A673 (cell line): ENCODE measurements at places on chromosomes 2 and 18.

GRCh38 chr18:56984731-56985130, 162.2 kb upstream of the BOD1L2 start:
- no peak for DNase-seq
- H3K36me3 ChIP-seq = no peaks in the 10 kb centered on the region
- no peaks in the 10 kb centered on the region for H3K27me3 ChIP-seq

DNA sequence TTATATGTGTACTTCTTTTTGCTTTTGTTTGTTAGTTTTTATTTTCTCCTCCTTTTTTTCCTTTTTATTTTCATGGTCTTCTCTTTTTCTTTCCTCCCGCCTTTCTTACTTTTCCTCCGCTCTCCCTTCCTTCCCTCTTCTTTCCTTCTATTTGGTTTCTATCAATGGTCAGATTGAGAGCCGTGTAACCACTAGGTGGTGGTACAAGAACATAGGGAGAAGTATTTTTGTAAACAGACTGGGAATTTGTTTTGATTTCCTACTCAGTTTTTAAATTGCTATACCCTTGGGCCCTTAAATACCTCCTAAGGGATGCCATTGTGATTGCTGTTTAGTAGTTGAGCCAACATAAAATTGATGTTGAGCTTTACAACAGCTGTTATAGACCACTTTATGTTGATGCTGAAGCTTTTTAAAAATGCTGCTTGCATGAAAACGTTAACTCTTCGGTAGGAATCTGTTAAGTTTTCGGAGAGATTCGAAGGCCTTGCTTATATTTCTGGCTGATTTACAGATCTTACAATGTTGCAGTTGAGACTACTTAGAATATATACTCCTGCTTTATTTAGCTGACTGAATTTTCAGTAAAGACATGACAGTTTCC, 124.2 kb downstream of the UBE2E3 start:
- DNase-seq = peak; percentile 73
- no peak overlapping the region for H3K27ac ChIP-seq

- no peaks in the 10 kb centered on the region for H3K36me3 ChIP-seq
- H3K27me3 ChIP-seq = peaks cover 7% of the 10 kb centered on the region
- no peak overlapping the region for H3K27ac ChIP-seq
- H3K4me3 ChIP-seq = no peak overlapping the region
- DNase-seq = no peak
- no peaks in the 10 kb centered on the region for H3K4me1 ChIP-seq
Observed at GRCh38 chr2:173676647-173677046, 288.5 kb downstream of the SP3 start.

GRCh38 chr2:191845248-191845715, 1.6 kb downstream of the CAVIN2 start:
- no peaks in the 10 kb centered on the region for H3K36me3 ChIP-seq
- peaks cover 15% of the 10 kb centered on the region for H3K4me1 ChIP-seq
- no peaks in the 10 kb centered on the region for H3K27me3 ChIP-seq

GRCh38 chr2:119426801-119427395, 4.8 kb upstream of the TMEM37 start:
- no peak overlapping the region for H3K4me3 ChIP-seq
- no peak for DNase-seq
- H3K36me3 ChIP-seq = no peaks in the 10 kb centered on the region
- H3K4me1 ChIP-seq = peaks cover 25% of the 10 kb centered on the region
- H3K27me3 ChIP-seq = no peaks in the 10 kb centered on the region

- no peaks in the 10 kb centered on the region for H3K27me3 ChIP-seq
- peak; percentile 75 for DNase-seq
- H3K36me3 ChIP-seq = no peaks in the 10 kb centered on the region
- peaks cover 72% of the 10 kb centered on the region for H3K4me1 ChIP-seq
Observed at GRCh38 chr2:237695201-237695780, 67.9 kb downstream of the LRRFIP1 start.

GRCh38 chr2:113886479-113887008, 3.3 kb upstream of the ACTR3 start:
- no peak overlapping the region for H3K4me3 ChIP-seq
- DNase-seq = no peak
- no peaks in the 10 kb centered on the region for H3K36me3 ChIP-seq
- H3K4me1 ChIP-seq = peaks cover 9% of the 10 kb centered on the region

DNA sequence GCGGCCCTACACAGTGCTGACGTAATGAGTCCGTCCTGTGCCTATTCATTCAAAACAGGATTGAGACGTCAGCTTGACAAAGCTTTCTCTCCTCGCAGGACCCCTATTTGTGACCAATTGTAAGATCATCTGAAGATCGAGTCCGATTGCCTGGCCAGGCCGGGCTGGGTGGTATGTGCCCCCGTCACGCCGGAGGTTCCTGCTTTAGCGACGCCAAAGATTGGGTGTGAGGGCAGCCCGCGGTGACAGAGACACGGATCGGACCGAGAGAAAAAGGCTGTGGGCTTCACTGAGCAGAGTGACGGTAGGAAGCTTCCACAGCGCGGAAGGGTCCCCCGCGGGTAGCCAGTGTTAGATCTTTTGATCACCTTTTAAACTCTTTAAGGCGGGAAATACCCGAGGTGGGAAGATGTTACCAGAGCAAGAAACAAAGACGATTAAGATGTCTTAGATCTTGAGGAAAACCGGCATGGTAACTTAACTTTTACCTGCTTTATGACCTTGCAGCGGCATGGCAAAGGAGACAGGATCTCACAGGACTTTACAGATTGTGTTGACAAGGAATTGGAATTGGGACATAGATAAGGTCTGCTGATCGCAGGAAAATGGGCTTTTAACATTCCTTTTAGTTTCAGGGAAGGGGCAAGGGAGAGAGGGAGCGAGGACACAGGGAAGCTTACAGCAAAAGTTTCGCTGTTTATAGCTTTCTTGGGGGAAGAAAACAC, 220.0 kb downstream of the METTL4 start:
- H3K4me1 ChIP-seq = no peaks in the 10 kb centered on the region
- H3K27me3 ChIP-seq = peaks cover 9% of the 10 kb centered on the region
- H3K36me3 ChIP-seq = no peaks in the 10 kb centered on the region
- no peak overlapping the region for H3K27ac ChIP-seq

GRCh38 chr2:111659361-111660333, 224.3 kb downstream of the ANAPC1 start:
- peak; percentile 26 for DNase-seq
- no peaks in the 10 kb centered on the region for H3K27me3 ChIP-seq
- no peaks in the 10 kb centered on the region for H3K36me3 ChIP-seq
- no peak overlapping the region for H3K4me3 ChIP-seq
- H3K27ac ChIP-seq = no peak overlapping the region
- peaks cover 9% of the 10 kb centered on the region for H3K4me1 ChIP-seq

DNA sequence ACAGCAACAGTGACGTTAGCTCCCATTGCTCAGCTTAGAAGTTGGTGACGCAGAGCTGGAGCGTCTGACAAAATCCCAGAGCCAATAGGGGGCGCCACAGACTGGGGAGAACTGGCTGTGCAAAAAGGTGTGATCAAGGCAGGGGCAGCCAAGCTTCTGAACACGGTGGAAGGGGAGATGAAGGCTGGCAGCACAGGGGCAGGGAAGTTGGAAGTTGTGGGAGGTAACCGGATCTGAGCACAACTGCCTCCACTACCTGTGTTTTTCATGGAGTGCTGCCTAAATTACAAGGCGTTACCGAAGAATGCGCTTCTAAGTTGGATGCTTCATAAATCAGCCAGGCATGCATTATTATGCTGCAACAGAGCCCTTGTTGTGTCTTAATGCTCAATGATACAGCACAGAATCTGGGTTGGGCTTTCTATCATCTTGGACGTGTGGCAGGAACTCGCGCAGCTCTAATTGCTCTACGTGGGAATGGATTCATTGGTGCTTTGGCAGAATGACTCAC, 370.0 kb downstream of the SLC4A3 start:
- DNase-seq = peak; percentile 89
- peak overlapping the region; percentile 22 for H3K27ac ChIP-seq
- H3K36me3 ChIP-seq = no peaks in the 10 kb centered on the region
- H3K27me3 ChIP-seq = no peaks in the 10 kb centered on the region
- H3K4me1 ChIP-seq = peaks cover 31% of the 10 kb centered on the region
- no peak overlapping the region for H3K4me3 ChIP-seq

- DNase-seq = no peak
- no peak overlapping the region for H3K4me3 ChIP-seq
- no peaks in the 10 kb centered on the region for H3K4me1 ChIP-seq
- H3K27ac ChIP-seq = no peak overlapping the region
Observed at GRCh38 chr18:35095983-35096676, 54.9 kb downstream of the MAPRE2 start.

DNA sequence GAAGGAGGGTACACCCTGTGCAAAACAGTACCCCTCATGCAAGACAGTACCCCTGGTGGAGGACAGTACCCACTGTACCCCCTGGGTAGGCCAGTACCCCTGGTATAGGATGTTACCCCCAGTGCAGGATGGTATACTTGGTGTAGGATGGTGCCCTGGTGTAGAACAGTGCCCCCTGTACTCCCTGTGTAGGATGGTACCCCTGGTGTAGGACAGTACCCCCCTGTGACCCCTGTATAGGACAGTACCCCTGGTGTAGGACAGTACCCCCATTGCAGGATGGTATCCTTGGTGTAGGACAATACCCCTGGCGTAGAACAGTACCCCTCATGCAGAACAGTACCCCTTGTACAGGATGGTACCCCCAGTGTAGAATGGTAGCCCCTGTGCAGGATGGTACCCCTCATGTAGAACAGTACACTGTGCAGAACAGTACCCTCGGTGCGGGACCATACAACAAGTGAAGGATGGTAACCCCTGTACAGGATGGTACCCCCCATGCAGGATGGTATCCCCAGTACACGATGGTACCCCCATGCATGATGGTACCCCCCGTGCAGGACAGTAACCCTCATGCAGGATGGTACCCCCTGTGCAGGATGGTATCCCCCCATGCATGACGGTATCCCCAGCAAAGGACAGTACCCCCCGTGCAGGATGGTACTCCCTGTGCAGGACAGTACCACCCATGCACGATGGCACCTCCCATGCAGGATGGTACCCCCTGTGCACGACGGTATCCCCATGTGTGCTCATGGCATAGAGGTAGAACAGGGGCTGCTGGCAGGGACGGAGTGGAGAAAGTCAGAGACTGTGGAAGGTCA, 248.0 kb downstream of the DCDC2C start:
- no peak overlapping the region for H3K27ac ChIP-seq
- H3K4me1 ChIP-seq = peaks cover 26% of the 10 kb centered on the region
- no peak overlapping the region for H3K4me3 ChIP-seq

GRCh38 chr2:214674278-214674677, 135.2 kb downstream of the BARD1 start:
- DNase-seq = no peak
- no peak overlapping the region for H3K27ac ChIP-seq
- no peaks in the 10 kb centered on the region for H3K27me3 ChIP-seq
- no peaks in the 10 kb centered on the region for H3K4me1 ChIP-seq
- H3K4me3 ChIP-seq = no peak overlapping the region

DNA sequence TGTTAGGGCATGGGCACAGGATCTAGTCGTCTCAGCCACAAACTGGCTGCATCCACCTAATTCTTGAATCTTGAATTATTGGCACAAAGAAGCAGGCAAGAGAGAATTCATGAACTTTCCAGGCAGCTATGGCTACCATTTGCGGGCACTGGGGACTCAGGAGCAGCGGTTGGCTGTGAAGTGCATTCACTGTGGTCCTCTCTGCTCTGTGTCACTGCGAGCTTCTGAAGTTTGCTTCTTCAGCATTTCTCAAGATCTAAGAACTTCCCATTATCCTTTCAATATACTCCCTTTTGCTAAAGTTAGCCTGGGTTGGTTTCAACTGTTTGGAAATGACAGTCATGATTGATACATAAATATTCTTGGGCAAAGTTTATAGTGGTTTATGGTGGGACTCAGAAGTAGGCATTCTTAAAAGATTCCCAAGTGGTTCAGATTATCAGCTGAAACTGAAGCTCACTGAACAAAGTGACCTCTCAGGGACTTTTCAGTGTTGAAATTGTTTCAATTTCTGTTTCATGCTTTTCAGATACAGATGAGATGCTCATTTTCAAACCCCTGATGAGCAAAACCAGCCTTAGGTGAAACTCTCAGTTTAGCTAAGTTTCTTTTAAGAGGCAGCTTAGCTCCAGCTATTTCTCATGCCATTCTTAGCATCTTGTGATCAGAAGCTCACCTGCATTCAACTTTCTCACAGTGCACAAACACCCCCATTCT, 1258.3 kb upstream of the GYPC start:
- H3K36me3 ChIP-seq = no peaks in the 10 kb centered on the region
- H3K27me3 ChIP-seq = no peaks in the 10 kb centered on the region
- H3K27ac ChIP-seq = no peak overlapping the region
- no peaks in the 10 kb centered on the region for H3K4me1 ChIP-seq

DNA sequence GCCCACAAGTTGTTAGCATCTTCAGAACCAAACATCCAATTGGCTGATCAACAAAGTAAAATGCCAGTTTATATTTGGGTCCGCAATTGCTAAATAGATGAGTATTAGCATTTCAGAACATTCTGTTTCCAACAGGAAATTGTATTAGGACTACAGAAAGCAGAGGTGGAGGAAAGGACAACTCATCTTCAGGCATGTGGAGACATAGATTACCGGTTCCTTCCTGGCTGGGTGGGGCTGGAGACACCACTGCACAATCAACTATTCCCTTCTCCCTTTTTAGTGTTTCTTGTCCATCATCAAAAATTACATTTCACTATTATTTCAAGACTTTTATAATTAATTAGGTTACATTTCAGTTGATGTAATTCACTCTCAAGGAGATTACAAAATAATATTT, 83.8 kb downstream of the ADAM23 start:
- H3K4me1 ChIP-seq = no peaks in the 10 kb centered on the region
- no peaks in the 10 kb centered on the region for H3K36me3 ChIP-seq
- H3K27me3 ChIP-seq = peaks cover 9% of the 10 kb centered on the region
- no peak for DNase-seq
- no peak overlapping the region for H3K27ac ChIP-seq

DNA sequence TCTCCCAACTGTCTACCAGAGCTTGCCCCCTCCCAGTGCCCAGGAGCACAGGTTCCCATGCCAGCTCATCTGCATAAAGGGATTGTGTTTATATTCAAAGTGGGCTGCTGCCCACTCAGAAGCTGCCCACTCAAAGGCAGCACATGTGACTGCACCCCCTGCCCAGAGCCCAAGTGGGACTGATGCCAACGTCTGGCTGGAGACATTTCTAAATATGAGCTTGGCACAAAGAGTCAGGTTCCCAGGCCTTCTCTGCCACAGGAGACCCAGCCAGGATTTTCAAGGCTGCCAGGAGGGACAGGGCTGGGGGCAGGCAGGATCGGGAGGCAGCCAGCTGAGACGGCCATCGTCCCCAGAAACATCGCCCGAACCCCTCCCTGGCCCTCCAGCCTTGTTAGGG, 67.1 kb downstream of the ZBTB7C start:
- H3K36me3 ChIP-seq = no peaks in the 10 kb centered on the region
- peaks cover 6% of the 10 kb centered on the region for H3K4me1 ChIP-seq
- DNase-seq = no peak

DNA sequence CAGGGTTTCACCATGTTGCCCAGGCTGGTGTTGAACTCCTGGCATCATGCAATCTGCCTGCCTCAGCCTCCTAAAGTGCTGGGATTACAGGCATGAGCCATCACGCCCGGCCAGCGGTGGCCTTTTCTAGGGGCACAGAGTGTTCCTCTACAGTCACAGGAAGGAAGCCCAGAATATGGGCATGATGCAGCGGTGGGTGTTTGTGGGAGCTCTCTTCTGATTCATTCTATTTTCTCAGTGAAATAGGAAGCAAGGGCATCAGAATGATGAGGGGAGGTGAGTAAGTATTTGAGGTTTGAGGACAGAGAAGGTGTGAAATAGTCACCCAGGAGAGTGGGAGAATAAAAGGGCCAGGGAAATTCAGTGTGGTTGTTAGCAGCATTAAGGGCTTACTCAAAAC, 70.3 kb upstream of the PSME4 start:
- H3K4me3 ChIP-seq = no peak overlapping the region
- no peak overlapping the region for H3K27ac ChIP-seq
- DNase-seq = no peak
- H3K4me1 ChIP-seq = no peaks in the 10 kb centered on the region

GRCh38 chr2:172083628-172084394, 1.5 kb upstream of the DLX1 start:
- no peak for DNase-seq
- H3K4me1 ChIP-seq = peaks cover 22% of the 10 kb centered on the region
- H3K27me3 ChIP-seq = no peaks in the 10 kb centered on the region
- H3K4me3 ChIP-seq = peak overlapping the region; percentile 70
